ENCODE measurements at places on chromosomes 4 and X.

DNA sequence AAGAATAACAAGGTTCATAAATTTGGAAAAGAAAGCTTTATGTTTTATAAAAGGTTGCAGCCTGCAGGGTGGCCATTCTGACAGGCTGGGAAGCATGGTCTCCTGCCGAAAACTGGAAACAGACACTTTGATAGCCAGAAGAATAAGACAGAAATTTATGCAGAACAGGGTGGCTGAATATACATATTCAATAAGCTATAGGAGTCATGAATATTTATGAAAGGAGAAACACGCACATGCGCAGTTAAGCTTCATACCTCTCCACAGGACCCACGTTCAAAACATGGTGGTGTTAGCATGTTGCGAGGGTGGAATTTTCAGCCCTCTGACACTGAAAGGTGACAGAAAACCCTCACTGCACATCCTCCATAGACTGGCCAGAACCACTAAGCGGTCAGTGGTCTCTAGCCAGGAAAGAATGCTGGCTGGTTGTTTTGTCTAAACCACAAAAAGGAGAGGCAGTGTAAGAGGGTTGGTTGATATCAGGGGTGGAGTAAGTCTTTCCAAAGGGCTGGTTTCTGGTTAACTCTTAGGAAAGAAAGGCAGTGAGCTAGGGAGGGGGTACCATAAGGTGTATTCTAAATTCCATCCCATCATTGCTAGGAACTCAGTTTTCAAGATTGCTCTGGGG, 58.2 kb downstream of the ANXA10 start:
- DNase-seq: no peak

- peak; percentile 36 for DNase-seq
Measured at GRCh38 chr4:125091-125771, 930 bp downstream of the ZNF718 start.

DNA sequence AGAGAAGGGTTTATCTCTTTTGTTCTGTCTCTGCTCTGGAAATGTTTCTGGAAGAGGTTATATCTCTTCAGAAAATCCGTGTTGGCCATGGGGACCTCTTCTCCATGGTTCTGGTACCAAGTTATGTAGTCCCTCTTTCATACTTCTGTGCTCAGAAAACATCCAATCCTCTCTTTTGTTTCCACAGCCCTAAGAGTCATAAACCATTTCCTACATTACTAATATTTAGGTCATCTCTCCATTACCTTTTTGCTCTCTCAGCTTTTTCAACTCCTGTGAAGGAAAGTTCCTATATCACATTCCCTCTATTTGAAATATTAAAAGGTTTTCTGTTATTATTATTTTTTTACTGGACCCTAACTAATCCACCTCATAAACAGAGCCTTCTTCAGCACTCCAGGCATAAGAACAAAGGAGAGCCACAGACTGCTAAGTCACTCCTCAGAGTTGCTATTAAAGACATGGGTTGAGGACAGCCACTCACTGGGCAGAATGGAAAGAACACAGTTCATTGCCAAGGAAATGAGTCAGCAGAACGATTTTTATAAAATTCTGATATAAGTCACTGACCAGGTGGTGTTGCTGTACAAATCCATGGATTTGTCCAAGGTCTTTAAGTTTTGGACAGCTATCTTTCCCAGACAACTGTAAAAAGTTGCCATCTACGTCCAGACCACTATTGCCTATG, 122.4 kb upstream of the NPY2R start:
- no peak for DNase-seq

- DNase-seq: no peak
Measured at GRCh38 chrX:155766321-155766720, 114.8 kb upstream of the VAMP7 start.

DNA sequence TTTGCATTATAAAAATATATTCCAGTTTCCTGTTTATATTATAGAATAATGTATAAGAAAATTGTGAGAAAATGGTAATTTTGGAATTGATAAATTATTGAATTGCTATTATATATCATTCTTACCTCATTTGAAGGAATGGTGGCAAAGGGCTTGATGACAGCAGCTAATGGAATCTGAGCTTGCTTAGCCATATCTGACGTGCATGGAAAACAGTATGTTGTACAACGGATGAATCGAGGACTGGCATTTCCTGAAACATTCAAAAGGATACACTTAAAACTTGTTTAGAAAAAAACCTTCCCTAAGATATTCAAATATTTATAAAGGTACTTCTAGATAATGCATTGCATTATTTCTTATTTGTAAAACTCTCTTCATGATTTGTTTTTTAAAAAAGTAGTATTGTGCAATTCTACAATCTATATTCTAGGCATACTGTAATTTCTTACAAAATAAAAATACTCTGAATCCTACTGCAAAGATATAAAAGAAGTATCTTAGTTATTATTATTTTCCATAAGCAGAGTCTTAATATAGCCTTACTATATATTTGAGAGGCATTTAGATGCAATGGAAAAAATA, 38.3 kb downstream of the SEC24D start:
- DNase-seq: no peak

- DNase-seq: no peak
Measured at GRCh38 chr4:104421566-104421965, 73.1 kb downstream of the CXXC4 start.
